Activated effector memory CD4-positive, alpha-beta T cell treated with anti-CD3 and anti-CD28 coated beads, Interleukin-2, amount 50 U/mL, for 16 hours (primary cell): ENCODE measurements at places on chromosomes 1 and 21.

- peak; percentile 86 for DNase-seq
These were observed 1.2 kb upstream of the DHRS3 start for GRCh38 chr1:12618965-12619791.

DNA sequence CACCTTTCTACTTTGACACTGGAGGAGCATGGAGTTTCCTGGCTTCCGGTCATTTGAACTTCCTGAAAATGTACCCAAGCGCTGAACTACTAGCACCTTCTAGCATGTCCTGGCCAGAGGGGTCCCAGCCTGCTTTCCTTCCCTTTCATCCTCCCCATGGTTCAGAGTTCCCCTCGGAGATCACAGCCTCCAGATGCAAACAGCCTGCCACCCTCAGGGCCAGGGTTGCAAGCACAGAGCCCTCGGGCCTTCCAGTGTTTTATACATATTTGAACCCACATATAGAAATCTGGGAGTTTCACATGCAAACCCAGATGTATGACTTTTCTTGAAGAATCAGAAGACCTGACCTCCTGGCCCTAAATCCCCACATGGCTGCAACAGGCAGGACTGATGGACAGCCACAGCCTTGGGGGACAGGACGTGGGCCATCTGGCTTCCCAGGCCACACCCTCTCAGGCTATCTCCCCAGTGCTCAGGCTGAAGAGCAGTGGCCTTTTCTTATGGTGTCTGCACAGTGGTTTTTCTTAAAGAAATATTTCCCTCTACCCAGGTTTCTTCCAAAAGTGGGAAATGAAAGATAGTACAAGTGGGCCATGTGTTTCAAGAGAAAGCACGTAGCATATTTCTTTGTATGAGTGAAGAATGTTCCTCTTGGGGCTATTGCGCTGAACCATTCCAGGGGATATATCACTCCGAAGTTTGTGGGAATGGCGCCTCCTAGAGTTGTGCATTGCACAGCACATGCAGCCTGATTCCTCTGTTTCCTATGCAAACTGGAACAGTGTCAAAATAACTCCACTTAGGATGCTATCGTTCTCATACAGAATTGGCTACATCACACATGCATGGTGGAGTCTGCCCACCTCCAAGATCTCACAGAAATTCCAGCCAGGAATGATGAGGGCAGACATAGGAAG is 232.0 kb upstream of the VAMP3 start:
- peak; percentile 50 for DNase-seq

DNA sequence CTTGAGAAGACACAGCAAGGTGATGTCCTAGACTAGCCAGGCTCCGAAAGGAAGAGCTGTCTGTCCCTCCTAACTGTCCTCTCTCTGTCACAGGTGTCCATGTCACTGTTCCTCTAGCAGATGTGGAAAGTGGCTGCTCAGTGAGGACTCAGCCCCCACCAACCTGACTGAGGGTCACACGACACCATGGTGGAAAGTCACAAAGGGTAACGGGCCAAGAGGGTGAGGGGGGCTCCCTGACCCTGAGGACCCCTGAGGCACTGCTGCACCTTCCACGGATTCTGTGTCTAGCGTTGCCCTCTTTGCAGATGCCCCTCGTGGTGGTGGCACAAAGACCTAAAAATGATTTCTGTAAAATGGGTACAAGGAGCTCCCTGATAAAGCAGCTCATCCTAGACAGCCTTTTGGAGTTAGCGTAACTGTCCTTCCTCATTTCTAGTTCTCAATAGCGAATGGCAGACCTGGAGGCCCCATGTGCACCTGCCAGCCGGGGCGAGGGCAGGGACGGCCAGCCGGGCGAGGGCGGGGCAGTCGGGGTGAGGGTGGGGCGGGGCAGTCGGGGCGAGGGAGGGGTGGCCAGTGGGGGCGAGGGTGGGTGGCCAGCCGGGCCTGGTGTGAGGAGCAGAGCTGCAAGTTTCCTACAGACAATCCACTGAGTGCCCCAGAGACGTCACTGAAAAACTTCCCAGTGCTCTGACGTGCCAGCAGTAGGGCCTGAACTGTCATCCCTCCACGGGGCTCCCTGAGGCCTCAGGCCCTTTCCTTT is 23.4 kb downstream of the POFUT2 start:
- DNase-seq, result peak; percentile 50

DNA sequence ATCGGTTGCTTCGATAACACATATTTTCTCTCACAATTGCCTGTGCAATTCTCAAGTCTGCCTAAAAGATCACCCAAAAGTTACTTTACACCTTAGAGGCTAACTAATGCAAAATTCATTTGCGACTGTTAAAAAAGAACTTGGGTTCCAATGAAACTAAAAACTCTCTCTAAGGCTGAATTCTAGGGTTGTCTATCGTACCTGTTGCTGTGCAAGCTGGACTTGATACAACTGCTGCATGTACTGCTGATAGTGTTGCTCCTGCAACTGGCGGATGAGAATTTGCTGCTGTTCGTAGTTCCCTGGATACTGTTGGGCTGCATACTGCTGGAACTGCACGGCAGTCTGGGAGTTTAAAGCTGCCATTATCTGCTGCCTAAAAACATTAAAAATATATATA is 27.6 kb downstream of the ACBD3 start:
- DNase-seq, result no peak

DNA sequence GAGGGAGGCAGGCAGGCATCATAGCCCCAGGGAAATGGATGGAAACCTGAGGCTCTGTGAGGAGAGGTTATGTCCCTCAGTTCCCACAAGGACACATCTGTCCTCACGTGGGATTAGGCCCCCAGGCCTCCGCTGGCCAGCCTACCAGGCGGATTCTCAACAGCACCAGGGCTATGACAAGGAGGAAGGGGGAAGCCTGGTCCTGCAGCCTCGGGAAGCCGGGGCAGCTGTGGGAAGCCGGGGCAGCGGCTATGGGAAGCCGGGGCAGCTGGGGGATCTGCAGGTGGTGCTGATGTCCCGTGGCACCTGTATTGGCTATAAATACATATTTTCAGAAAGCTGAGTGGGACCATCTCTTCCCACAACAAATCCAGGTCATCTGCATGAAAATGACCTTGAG is 19.7 kb downstream of the BSND start:
- no peak for DNase-seq

GRCh38 chr1:2604844-2605508 is 18.4 kb downstream of the PRXL2B start:
- DNase-seq, result no peak

DNA sequence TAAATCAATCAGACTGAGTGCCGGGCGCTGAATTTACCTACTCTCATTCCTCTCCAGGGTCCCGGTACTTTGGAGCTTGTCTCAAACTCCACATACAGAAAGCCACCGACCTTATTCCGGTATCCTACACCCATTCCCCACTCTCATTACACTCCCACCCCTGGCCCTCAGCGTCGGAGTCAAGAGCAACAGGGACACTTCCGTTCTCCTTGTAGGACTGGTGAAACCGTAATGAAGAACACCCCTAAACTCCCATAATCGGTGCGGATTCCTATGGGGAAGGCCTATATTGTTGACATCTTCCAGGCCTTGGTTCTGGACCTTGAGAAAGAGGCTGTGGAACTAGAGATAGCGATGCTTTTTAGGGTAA is 798 bp downstream of the ZBED6 start:
- DNase-seq, result peak; percentile 71

- DNase-seq, result no peak
These were observed 17.1 kb downstream of the COL6A2 start for GRCh38 chr21:46114963-46115362.

- no peak for DNase-seq
These were observed 6.0 kb upstream of the TGFBR3 start for GRCh38 chr1:91891969-91892368.

DNA sequence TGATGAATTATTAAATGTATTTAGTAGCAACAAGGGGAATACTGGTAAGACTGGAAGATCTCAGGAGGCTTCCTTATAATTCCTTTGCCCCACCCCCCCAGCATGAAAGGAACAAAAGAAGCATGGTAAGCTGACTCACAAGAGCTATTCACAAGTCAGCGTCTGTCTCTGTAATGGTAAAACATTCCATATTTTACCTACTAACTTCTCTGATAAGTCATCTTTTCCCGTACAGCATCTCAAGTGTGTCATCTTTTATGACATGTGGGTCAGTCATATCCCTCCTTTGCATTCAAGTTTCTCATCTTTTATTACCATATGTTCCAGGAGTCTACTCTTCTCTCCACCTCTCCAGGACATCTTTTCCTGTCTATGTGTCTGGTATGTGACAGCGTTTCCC is 241.3 kb downstream of the PLA2G4A start:
- no peak for DNase-seq

DNA sequence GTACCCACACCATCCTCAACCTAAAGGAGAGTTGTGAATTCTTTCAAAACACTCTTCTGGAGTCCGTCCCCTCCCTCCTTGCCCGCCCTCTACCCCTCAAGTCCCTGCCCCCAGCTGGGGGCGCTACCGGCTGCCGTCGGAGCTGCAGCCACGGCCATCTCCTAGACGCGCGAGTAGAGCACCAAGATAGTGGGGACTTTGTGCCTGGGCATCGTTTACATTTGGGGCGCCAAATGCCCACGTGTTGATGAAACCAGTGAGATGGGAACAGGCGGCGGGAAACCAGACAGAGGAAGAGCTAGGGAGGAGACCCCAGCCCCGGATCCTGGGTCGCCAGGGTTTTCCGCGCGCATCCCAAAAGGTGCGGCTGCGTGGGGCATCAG is 638 bp upstream of the OLIG2 start:
- DNase-seq, result no peak

DNA sequence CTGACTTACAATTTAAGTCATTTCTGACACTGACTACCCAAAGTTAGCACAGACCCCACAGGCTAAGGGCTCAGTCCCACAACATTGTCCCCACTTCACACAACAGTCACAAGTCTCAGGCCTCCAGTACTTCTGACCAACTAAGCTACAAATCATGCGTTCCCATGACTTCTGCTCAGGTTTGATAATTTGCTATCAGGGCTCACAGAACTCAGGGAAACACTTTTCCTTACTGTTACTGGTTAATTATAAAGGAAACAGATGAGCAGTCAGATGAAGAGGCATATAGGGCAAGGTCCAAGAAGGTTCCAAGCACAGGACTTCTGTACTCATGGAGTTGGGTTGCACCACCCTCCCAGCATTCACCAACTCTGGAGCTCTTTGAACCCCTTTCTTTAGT is 151.2 kb upstream of the TNR start:
- no peak for DNase-seq

DNA sequence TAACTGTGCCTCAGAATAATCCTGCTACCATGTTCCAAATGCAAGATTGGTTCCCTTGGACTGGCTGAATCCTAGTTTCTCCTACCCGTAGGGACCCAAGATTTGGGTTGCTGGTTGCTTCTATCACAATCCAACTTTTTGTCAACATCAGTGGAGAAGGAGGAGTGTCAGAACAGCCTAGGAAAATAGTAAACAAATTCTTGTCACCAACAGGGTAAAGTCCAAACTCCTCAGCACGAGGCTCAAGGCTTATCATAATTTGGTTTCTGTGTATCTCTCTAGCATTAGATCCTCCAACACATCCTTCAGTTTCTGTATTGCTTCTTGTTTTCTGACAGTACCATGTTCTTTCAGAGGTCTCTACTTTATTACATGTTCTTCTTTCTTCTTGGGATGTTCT is 370.2 kb upstream of the DAB1 start:
- DNase-seq, result no peak

DNA sequence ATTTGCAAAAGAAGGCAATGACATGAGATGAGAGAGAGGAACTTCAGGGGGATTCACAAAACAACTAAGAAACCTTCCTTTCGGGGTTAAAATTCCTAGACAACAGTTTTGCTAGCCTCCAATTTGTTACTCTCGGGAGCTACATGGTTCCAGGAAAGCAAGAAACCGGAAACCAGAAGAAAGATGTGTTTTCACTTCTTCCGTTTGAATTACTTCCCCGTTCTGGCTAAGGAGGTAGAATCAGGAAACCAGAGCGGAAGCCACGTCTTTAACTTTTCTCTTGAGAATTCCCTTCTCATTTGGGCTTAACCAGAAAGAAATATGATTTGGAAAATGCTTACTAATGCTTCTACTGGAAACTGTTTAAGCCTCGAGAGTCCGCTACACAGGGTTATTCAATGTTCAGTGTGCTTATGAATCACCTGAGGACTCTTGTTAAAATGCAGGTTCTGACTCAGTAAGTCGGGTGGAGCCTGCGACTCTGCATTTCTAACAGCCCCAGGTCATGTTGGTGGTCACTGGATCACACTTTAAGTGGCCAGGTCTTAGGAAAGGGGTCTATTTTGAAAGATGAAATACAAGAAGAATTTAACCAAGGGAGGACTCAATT is 43.5 kb upstream of the MCOLN3 start:
- no peak for DNase-seq

- DNase-seq, result no peak
These were observed 21.5 kb downstream of the DHX9 start for GRCh38 chr1:182860658-182861057.

GRCh38 chr1:118304722-118305359 is 119.8 kb upstream of the SPAG17 start:
- DNase-seq, result no peak

DNA sequence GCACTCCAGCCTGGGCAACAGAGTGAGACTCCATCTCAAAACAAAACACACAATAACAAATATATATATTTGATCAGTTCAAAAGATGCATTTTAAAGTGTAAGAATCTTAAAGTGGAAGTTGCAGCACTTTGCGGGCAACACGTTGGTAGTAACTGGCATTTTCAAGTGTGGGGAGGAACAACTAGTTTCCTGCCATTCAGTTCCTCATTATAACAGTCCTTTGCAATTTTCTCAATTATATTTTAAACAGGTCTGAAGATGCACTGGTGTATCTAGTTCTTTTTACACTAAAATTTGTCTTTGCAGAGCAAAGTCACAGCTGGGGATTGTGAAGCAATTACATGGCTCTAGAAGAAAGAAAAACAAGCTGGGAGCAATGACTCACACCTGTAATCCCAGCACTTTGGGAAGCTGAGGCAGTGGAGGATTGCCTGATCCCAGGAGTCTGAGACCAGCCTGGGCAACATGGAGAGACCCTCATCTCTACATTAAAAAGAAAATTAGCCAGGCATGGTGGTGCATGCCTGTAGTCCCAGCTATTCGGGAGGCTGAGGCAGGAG is 25.3 kb downstream of the RRAGC start:
- DNase-seq, result no peak

DNA sequence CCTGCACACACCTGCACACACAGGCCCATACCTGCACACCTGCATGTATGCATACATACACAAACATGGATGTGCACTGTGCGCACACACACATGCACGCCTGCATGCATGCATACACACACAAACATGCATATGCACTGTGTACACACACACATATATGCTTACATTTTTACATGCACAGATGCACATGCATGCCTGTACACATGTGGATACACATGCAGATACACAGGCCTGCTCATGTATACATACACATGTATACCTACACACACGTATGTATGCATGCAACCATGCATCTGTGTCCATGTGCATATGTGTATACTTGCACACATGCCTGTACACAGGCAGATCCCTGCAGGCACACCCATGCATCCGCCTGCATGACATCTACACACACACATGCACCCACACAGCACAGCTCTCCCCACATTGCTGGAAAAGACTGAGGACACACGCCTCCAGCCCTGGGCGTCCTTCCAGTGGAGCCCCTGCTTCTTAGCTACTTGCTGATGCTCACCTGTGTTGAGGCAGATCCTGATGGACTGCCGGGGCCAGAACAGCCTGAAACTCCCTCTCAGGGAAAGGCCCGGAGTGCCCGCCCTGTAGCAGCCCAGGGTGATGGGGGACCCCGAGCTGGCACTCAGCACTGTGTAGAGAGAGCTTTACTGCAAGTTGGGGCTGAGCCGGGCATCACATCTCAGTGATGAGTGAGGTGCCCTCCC is 28.6 kb downstream of the KRTAP10-1 start:
- DNase-seq, result no peak
